Aorta (tissue), 5 donors: ENCODE measurements at places on chromosomes 6 and 20. TPM values are rescaled to one million over a fixed set of nuclear protein-coding genes. Genes with fewer than 3 reads are reported as not detected.

The ASIP gene
- not detected for total RNA-seq

The CGA gene
- not detected for total RNA-seq

The TMEM244 gene
- total RNA-seq = not detected

The RBPJL gene
- not detected for total RNA-seq

The FGD2 gene
- total RNA-seq = 33.9 TPM

The MYL9 gene
- 3,222 TPM for total RNA-seq

The ZSWIM1 gene
- total RNA-seq = 8.2 TPM

The OGFRL1 gene
- 29.9 TPM for total RNA-seq

The MATN4 gene
- 0.42 TPM for total RNA-seq

The FAM184A gene
- 3.8 TPM for total RNA-seq

The CTCFL gene
- not detected for total RNA-seq

The PAK5 gene
- total RNA-seq = 0.19 TPM

The NKX2-4 gene
- not detected for total RNA-seq

The SRSF3 gene
- total RNA-seq = 190 TPM

The MYB gene
- not detected for total RNA-seq

The MUCL3 gene
- total RNA-seq = not detected

The KIF6 gene
- total RNA-seq = 0.42 TPM

The BTN1A1 gene
- not detected for total RNA-seq

The LMBRD1 gene
- 53.1 TPM for total RNA-seq

The HRH3 gene
- total RNA-seq = not detected

The EGFL8 gene
- total RNA-seq = 20.7 TPM

The ANKRD60 gene
- total RNA-seq = not detected

The TMC2 gene
- not detected for total RNA-seq

The HLA-DQB1 gene
- 43.4 TPM for total RNA-seq

The GLP1R gene
- total RNA-seq = not detected

The SLC32A1 gene
- not detected for total RNA-seq

The COL20A1 gene
- 0.09 TPM for total RNA-seq

The HLA-DPB1 gene
- total RNA-seq = 98.9 TPM

The ARID1B gene
- 143 TPM for total RNA-seq

The LTB gene
- 3.6 TPM for total RNA-seq

The DDX43 gene
- 0.71 TPM for total RNA-seq

The ANKEF1 gene
- total RNA-seq = 1.5 TPM

The FAM209B gene
- total RNA-seq = 0.90 TPM

The ADGRF4 gene
- not detected for total RNA-seq

The NHLRC1 gene
- 1.6 TPM for total RNA-seq

The CNBD2 gene
- total RNA-seq = 2.0 TPM

The CRISP2 gene
- total RNA-seq = not detected

The PPIL1 gene
- 12.0 TPM for total RNA-seq

The MUC22 gene
- total RNA-seq = not detected

The SLC22A1 gene
- 2.8 TPM for total RNA-seq
